ENCODE measurements at places on chromosomes 12 and 14.

GRCh38 chr14:59964251-59965007, 44.5 kb downstream of the LRRC9 start:
- DNase-seq = no peak

GRCh38 chr12:62767946-62768345, 167.0 kb downstream of the PPM1H start:
- no peak for DNase-seq

GRCh38 chr14:24441485-24441884, 1.1 kb downstream of the SDR39U1 start:
- no peak for DNase-seq

DNA sequence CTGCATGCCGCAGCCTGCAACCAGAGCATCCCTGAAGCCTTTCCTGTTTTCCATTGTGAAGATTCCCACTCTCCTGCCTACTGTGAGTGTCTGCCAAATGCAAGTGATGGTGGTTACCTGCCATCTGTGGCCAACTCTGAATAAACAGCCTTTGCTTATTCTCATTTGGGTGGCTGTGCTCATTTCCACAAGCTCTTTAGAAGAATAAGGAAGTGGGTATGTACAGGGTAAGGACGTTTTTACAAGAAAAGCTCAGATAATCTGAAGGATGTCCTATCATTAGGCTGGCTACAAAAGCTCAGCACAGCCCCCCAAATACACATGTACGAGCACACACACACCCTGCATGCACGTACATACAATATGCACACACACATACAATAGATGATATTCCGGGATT, 7.3 kb upstream of the RNASE1 start:
- no peak for DNase-seq

GRCh38 chr14:37569729-37570128, 25.3 kb downstream of the FOXA1 start:
- DNase-seq = no peak

DNA sequence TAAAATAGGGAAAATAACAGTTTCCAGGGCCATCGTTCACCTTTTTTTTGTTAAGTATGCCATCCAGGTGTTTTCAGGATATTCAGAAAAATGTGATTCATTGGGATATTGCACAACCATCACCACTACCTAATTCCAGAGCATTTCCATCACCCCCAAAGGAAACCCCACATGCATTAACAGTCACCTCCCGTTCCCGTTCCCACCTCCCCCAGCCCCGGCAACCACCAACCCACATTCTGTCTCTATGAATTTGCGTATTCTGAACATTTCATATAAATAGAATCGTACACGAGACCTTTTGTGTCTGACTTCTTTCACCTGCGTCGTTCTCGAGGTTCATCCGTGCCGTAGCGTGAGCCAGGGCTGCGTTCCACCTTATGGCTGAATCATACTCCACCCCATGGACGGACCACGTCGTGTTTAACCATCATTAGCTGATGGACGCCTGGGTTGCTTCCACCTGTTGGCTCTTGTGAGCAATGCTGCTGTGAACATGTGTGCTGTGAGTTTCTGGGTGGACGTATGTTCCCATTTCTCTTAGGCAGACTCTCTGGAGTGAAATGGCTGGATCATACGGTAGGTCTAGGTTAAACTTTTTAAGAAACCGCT, 51.0 kb upstream of the NCOR2 start:
- DNase-seq = no peak

GRCh38 chr12:15196221-15196620, 25.0 kb downstream of the RERG start:
- no peak for DNase-seq

DNA sequence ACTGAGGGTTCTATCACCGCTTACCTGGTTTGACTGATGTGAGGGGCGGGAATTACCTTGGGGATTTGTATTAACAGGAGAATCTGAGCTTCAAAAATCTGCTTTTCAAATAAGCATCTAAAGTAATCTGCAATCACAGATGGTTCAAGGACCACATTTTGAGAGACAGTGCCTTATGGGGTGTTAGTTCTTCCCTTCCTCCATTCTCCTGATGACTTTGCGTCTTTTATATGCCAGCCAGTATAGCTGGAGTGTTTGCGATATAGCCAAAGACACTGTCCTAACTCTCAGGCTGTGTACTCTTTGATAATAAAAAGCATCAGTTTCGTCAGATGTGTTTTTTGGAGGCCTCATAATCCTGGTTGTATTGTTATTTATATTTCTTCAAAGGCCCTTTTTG, 39.5 kb downstream of the PPHLN1 start:
- no peak for DNase-seq

DNA sequence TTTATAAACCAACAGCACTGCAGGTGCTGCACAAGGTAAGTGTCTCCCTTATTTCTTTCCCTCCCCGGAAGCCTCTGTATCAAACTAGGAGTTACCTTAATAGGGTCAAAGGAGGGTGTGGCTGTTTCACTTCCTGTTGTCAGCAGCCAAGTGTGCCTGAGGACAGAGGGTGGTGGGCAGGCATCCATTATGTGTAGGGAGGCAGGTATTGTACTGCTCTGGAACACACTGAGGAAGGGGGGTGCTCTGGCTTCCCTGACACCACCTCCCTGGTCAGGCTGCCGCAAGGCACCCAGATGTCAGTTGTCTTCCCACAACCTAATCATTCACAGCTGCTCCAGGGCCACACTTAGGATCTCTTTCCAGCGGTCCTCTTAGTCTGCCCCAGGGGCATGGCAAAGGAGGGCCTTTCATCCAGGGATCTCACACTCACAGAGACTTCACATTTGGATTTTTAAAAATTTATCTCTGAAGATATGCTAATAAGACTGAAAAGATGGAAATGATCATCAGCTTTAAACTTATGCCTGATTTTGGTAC, 132.0 kb upstream of the ARHGAP5 start:
- DNase-seq = no peak

- DNase-seq = peak; percentile 21
Observed at GRCh38 chr14:104596927-104597351, 7.6 kb downstream of the TMEM179 start.

- no peak for DNase-seq
Observed at GRCh38 chr12:91889910-91890309, 255.7 kb downstream of the BTG1 start.

DNA sequence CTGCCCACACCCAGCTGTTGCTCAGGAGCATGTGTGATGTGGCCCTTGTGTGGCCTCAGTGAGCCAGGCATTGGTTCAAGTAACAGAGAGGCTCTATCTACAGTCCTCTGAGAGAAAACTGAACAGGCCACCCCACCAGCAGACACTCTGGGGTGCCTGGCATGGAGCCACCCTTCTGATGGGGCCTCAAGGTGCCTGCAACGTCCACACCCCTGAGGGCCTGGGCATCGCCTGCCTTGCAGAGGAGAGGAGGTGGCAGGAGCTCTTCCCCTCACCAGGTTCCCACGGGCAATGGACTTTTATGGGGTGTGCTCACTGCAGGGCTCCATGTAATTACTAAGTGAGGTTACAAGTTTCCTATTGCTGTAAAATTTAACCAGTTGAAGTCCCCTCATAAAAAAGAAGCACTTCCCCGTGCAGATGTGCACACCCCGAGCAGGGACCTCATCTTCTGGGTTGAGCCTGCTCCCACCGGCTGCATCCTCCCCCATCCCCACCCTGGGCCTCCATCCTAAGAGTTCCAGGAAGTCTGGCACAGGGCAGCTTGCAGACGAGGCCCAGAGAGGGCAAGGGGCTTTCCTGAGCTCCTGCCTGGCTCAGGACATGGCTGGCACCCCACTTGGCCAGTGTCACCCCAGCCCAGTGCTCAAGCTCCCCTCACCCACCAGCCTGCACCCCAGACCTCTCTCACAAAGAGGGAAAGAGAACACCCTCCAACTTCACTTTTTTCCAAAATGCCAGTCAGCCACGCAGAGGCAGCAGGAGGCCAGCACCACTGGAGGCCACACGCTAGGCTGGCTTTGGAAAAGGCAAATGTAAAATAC, 270.4 kb upstream of the RTL1 start:
- no peak for DNase-seq

DNA sequence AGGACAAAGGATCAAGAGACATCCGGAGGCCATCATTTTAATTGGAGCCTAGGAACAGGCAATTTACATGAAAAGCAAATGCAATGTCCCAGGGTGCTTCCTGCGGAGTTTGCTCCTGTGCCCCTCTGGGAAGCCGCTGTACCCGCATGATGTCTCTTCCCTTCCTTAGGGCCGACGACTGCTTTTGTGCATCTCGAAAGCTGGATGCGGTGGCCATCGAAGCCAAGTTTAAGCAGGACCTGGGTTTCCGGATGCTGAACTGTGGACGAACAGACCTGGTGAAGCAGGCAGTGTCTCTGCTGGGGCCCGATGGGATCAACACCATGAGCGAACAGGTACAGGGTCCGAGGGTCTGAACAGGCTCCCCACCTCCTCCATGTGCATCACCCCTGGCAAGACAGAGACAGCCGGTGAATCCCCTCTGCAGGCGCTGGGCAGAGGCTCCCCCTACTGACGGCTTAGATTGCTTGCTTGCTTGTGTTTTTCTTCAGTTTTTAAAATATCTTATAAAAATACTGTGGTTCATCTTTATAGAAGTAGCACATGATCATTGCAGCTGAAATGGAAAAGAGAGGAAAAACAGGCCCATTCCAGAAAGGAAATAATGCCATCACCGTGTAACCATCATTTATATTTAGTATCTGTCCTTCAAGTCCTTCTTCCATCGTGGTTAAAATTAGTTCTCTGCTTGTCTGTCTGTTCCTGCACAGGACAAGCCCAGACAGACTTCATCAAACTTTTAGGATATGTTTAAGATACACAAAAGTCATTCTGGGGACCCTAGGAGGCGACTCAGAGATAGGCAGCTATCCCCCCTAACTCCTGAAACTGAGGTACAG, 75.4 kb upstream of the PWP1 start:
- DNase-seq = peak; percentile 41

GRCh38 chr14:81170104-81170828, 50.5 kb downstream of the GTF2A1 start:
- peak; percentile 96 for DNase-seq

DNA sequence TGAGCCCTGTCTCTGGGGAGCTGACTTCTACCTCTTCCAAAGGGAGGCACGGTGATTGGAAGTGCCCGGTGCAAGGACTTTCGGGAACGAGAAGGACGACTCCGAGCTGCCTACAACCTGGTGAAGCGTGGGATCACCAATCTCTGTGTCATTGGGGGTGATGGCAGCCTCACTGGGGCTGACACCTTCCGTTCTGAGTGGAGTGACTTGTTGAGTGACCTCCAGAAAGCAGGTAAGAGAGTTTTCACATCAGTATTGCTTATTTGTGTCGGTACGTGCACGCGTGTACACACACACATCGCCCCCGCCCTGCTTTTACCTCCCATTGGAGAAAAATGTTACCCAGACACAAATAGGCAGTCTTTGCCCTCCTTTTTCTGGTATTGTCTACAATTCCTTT, 13.7 kb downstream of the PFKM start:
- no peak for DNase-seq

DNA sequence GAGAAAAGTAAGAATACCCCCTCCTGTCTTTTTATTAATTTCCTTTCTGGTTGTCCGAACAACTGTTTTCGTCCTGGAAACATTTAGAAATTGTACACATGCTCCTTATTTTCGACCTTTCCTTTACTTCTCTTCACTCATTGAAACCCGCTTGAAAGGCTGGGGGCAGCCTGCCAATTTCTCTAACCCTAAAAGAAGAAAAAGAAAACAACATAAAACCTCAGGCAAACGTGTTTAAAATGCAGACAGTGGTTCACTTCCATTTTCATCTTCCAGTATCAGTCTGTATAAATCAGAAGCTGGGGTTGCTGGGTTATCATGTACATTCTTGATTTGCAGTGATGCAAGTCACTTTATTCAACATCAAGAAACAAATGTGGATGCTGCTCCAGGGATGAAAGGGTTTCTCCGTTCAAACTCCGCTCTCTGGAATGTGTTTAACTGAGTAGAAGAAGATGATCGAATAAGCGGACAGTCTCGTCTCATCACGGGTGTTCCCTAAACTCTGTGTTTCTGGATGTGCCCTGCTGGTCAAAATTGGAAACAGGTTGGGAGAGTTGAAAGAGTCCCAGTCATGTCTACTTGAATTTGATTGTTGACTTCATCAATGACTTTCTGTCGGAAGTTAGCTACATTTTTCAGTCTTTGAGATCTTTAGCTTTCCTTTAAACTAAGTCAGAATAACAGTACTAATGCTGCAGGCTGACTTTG, 1042.2 kb downstream of the BCL11B start:
- no peak for DNase-seq

GRCh38 chr14:61582815-61583214, 112.5 kb upstream of the HIF1A start:
- DNase-seq = no peak

- no peak for DNase-seq
Observed at GRCh38 chr12:70451528-70451927, 85.4 kb downstream of the KCNMB4 start.

GRCh38 chr12:66066137-66066928, 64.2 kb downstream of the LLPH start:
- no peak for DNase-seq

- no peak for DNase-seq
Observed at GRCh38 chr12:71786829-71787228, 32.2 kb downstream of the RAB21 start.

- no peak for DNase-seq
Observed at GRCh38 chr14:57462551-57462950, 31.1 kb downstream of the CCDC198 start.

DNA sequence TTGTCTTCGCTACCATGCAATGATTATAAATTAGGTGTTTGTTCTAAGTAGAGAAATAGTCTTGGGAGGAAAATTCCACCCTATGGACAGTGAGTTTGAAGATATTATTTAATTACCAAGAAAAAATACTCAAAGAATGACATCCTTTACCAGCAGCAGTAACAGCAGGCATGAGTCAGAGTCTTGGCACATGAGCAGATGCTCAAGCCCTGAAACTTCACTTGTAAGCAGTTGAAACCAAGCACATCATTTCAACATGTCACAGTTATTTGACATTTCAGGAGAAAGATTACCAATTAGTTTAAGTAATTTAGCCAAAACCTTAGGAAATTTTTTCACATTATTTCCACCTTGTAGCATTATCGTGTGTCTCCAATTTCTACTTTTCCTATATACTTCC, 99.2 kb downstream of the C12orf50 start:
- peak; percentile 87 for DNase-seq

GRCh38 chr12:109631751-109632150, 58.2 kb downstream of the MVK start:
- no peak for DNase-seq

GRCh38 chr14:37144729-37145363, 27.6 kb downstream of the SLC25A21 start:
- DNase-seq = no peak

GRCh38 chr12:103785243-103786031, 55.6 kb downstream of the NT5DC3 start:
- no peak for DNase-seq

- DNase-seq = peak; percentile 23
Observed at GRCh38 chr14:49768301-49769121, 558 bp downstream of the KLHDC2 start.

- DNase-seq = no peak
Observed at GRCh38 chr12:112386726-112387125, 4.5 kb upstream of the HECTD4 start.

- no peak for DNase-seq
Observed at GRCh38 chr12:131087302-131087818, 133.7 kb downstream of the ADGRD1 start.

- DNase-seq = no peak
Observed at GRCh38 chr12:26512213-26512612, 316.8 kb downstream of the SSPN start.

All from posterior cingulate gyrus (tissue), 11 donors.